ENCODE measurements at places on chromosomes 13 and 19.

GRCh38 chr13:31629085-31629780, 110.1 kb upstream of the RXFP2 start:
- DNase-seq, result no peak

DNA sequence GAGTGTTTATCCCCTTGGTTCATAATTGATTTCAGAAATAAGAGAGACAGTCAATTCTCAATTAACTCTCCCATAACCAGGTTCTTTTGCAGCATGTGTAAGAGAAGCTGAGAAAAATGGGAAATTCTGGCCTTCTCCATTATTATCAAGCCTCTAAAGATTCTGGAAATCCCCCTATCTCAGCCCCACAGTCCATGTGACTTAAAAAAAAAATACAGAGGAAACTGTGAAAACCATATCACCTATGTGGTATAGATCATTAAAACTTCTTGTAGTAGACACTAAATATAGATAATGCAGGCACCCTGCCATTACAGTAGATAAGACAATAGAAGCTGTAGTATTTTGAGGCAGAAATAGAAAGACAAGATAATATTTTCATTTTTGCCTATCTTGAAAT, 34.3 kb upstream of the SOHLH2 start:
- no peak for DNase-seq

- no peak for DNase-seq
These were observed 15.4 kb downstream of the RAB8A start for GRCh38 chr19:16127080-16127479.

GRCh38 chr19:3533563-3534216, 5.3 kb upstream of the TEKTIP1 start:
- DNase-seq, result no peak
